ENCODE measurements at places on chromosomes 1 and 21.
A peak's percentile ranks its signal among the peaks of the same experiment; 100 is the strongest.

GRCh38 chr1:186050360-186050759 is 316.2 kb downstream of the HMCN1 start:
- DNase-seq = no peak

- DNase-seq = no peak
Measured at GRCh38 chr1:151494741-151495281, 16.4 kb upstream of the CGN start.

DNA sequence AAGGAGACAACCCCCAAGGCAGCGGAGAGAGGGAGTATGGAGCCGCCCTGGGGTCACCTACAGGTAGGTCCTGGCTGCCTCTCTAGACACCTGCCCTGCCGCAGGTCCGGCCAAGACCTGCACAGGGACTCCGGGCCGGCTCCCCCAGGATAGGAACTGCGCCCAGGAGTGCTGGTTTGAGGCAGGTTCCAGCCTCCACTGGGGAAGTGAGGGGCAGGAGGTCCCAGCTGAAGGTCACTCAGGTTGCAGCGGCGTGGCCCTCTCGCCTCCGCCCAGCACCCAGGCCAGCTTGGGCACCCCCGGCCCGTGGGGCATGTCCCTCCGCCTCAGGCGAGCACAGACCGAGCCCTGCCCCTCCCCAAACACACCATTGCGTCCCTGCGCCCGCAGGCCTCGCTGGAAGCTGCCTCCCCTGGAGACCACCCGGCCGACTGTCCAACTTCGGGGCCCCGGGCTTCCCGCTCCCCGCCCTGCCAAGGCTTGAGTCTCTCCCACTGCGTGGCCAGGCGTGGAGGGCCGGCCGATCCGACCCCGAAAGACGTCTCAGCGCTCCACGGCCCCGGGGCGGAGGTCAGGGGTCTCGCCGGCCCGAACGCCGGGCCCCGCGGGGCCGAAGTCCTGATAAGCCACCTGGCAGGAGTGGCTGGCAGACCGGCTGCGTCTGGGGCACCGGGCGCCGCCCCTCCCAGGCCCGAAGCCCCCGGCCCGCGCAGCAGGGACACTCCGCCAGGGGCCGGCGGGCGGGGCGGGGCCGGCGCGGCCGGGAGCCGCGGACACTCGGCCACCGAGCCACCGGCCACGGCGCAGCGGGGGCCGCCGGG is 1.4 kb upstream of the SKI start:
- no peak for DNase-seq

DNA sequence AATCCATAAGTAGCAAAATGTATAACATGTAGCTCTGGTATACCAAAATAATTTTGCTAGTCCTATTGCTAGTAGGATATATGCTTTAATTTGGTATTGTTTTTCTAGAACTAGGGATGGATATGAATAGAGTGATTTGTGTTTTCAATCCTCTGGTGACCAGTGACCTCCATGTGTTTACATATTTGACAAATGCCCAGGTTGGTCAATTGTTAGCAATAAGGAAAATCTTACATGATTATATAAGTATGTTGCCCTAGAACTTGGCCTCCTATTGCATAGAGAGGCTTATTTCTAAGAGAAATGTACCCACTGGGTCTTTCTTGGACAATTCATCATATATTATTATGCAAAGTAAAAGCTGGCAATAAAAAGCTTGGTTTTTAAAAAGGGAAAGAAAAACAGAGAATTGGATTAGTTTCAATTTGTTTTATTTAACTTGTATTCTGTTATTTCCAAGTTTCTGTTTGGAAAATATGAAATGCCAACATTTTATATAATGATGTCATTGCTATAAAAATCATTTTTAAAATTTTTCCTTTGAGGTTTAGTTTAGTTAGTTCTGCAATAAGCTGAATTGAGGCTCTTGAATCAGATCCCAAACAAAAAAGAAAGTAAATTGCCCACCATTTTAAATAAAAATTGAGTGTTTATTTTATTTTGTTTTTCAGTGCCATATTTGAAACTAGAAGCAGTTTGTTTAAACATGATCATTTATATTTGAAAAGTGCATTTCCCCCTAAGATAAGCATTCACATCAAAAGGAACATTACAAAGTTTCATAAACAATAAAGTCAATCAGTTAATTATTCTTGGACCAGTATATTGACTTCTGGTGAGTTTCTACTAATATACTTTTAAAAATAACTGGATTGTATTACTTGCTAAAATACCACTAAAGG is 210.9 kb downstream of the ZC3H11B start:
- DNase-seq = no peak

DNA sequence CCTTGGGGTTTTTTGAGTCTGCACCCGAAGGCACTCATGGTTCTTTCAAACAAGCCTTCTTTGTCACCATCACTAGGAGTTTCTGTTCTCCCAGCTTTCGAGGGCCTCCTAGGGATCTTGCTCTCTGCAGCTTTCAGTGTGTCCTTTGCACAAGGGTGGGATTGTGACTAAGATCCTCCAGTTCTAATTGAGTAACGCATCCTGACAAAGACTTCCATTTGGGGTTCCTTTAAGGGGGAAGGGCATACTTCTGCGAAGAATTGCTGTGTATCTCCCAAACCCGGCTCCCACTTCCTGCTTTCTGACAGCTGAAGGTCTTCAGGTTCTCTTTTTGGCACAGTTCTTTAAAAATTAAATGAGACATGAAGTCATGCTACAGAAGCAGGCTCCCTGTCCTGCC is 139.4 kb downstream of the EDEM3 start:
- DNase-seq = no peak

DNA sequence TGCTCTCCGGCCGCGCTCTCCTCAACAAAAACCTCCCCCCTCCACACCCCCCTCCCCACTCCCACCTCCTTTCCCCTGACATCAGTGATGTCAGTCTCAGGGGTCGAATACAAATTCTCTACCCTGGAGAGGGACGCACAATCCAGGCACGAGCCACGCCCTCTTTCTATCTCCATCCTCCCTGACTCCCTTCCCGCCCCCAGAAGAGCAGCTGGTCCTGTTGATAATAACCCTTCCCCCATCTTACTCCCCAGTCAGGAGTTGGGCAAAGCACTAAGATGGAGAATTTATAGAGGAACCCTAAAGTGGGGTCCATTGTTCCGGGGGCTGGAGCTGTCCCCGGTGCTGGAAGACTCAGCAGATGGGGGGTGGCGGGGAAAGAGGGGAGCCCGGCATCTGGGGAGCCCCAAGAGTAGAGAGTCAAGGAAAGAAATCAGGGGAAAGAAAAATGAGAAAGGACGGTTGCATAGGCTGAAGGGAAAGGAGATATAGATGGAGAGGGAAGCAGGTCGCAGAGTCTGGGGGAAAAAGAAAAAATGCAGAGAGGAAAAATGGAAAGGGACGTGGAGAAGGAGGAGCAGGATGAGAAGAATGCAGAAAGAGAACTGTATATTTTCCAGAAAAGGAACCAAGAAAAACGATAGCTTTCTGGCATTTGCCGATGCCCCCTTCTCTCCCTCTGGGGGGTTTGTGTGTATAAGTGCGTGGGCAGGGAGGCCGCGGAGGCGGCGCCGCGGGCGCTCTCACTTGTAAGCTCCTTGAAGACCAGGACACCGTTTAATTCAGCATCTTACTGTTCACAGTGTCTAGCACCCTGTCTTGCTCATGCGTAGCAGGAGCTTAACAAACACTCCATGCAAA is at the start of gene CELF3:
Gene CELF3, minus strand, starts transcription at position 33 of the 861 bp plus-strand sequence. CDS start 783 bp downstream, outside the sequence.
- DNase-seq = no peak

- no peak for DNase-seq
Measured at GRCh38 chr1:33727310-33727709, 136.6 kb upstream of the HMGB4 start.

GRCh38 chr1:7177438-7178146 is 392.3 kb downstream of the CAMTA1 start:
- no peak for DNase-seq

GRCh38 chr21:46454142-46454541 is 4.5 kb upstream of the DIP2A start:
- no peak for DNase-seq

- DNase-seq = no peak
Measured at GRCh38 chr1:240138867-240139266, 47.2 kb downstream of the FMN2 start.

GRCh38 chr21:41847066-41847804 is 31.9 kb downstream of the PRDM15 start:
- DNase-seq = no peak

DNA sequence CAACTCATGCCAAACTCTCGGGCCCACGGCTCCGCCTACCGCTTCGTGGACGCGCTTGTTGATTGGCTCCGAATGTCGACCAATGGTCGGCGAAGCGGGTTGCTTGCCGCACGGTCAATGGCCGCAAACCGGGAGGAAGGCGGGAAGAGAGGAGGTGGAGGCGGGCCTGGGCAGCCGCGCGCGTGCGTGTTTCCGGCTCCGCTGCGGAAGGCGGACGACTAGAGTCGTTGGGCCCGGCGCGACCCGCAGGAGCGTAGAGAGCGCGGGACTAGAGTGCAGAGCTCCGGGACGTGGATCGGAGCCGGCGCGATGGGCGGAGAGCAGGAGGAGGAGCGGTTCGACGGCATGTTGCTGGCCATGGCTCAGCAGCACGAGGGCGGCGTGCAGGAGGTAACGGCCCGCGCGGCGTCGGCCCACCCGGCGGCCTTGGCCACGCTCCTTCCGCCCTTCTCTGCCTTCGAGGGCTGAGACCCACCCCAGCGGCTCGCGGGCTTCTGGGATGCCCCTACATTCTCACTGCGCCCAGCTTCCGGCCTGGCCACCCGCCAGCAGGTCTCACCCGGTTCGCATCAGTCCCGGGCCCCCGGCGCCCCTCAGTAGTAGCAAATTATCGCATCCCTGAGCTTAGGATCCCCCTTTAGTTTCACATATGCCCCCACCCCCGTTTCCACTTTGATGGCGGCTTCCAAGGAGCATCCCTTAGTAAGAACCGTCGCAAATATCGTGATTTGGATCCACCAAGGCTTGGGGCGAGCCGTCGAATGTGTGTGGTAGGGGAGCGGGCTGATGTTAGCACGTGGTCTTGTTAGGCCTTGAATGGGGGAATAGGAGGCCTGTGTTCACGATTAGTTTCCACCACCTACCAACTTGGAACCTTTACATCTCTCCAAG is at the start of gene NUDC:
Gene NUDC, plus strand, starts transcription at position 204 of the 891 bp plus-strand sequence. Its CDS starts 106 bp downstream, at position 310.
- peak; percentile 92 for DNase-seq

- DNase-seq = no peak
Measured at GRCh38 chr1:88773540-88774150, 89.6 kb downstream of the PKN2 start.

DNA sequence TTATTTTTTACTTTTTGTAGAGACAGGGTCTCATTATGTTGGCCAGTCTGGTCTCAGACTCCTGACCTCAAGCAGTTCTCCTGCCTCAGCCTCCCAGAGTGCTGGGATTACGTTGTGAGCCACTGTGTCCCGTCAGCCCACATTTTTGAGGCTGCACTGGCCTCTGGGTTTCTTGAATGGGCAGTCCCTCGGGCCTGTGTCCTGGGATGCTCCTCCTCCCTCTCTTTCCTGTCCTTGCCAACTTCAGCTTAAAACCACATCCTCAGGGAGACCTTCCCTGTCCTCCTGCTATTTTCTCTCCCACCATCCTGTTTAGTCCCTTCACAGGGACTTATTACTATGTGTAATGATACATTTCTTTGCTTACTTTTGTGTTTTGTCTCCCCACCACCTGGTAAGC is 31.4 kb upstream of the LYST start:
- DNase-seq = no peak

DNA sequence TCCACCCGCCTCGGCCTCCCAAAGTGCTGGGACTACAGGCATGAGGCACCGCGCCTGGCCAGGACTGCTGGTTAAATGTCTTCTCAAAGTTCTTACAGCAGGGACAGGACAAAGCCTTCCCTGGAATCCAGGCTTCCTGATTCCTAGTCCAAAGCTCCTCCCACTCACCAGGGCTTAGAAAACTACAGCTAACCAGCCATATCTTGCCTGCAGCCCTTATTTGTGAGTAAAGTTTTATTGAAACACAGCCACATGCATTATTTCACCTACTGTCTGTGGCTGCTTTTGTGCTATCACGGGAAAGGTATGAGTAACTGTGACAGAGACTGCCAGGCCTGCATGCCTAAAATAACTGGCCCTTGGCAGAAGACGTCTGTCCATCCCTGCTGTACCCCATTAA is 24.4 kb downstream of the TMCO4 start:
- no peak for DNase-seq

DNA sequence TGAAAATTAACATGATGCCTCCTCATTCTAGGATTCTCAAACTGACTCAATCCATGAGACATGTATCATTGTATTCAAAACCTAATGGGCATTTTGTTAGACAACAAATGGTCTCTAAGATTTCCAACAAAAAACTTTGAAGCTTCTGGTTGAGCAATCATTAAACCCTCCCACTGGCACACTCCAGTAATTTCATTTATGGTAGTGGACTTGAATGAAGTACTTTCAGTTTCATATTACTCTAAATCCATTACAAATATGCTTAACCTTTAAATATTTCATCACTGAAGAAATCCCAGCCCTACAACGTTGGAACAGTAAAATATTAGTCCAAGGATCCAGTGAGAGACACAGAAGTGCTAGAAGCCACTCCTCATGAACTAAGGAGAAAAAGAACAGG is 43.5 kb downstream of the GBP6 start:
- no peak for DNase-seq

- no peak for DNase-seq
Measured at GRCh38 chr1:184665360-184665759, 89.3 kb downstream of the EDEM3 start.

GRCh38 chr1:13667691-13668090 is 32.3 kb upstream of the PRDM2 start:
- no peak for DNase-seq

DNA sequence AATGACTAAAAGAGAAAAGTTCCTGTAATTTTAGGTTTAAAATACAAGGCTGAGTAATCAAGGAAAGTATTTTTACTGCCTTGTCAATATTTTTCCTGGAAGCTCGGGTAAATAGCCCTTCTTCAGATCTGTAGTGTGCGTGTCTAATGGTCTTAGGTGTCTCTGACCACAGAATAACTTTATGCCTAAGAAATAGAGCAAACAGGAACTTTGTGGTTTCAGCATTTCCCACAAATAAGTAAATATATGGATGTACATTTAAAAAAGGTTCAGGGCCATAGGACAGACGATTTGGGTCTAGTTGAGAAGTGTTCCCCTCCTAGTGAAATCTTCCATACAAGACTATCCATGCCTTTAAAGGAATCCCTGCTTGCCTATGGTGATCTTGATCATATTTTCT is 107.0 kb downstream of the ZC3H11B start:
- no peak for DNase-seq

- DNase-seq = no peak
Measured at GRCh38 chr1:117553471-117553870, 52.4 kb upstream of the TENT5C start.

GRCh38 chr21:38383411-38384237 is 114.7 kb downstream of the ERG start:
- no peak for DNase-seq

- DNase-seq = no peak
Measured at GRCh38 chr1:167057241-167057688, 32.9 kb downstream of the GPA33 start.

DNA sequence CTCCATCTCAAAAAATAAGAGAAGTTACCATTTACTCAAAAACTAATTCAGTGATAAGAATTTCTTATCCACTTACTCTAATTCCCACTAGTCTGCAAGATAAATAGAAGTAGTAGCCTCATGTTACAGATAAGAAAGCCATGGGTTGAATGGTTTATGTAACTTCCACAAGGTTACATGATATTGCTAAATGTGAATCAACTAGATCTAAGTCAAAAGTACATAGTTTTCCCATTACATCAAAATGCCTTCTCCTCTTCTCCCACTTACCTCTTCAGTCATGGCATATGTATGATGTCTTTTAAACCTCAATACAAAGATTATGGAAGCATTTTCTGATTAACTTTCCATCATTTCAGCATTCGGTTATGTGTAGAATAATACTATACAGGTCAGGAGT is 108.5 kb downstream of the ASH1L start:
- DNase-seq = no peak

All from activated CD4-positive, alpha-beta T cell treated with anti-CD3 and anti-CD28 coated beads, Interleukin-2, amount 50 U/mL, for 4 hours (primary cell).